Colonic mucosa (tissue), 4 donors: ENCODE measurements at places on chromosomes 3 and 15.

DNA sequence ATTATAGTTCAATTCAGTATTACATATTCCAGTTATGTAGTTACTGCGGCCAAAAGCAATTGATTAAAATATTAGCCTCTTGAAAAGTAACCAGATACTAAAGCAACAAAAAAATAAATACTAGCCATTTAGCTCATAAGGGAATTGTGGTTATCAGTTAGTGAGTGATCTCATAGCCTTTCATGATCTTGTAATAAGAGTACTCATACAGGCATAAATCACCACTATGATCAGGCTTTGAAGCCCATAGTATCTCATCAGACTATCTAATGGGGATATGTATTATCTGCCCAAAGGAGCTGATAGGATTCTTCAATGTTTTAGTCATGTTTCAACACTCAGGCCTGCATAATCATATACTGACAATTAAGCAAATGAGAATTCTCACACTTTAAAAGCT, 184.1 kb upstream of the CCDC54 start:
- DNase-seq = no peak

DNA sequence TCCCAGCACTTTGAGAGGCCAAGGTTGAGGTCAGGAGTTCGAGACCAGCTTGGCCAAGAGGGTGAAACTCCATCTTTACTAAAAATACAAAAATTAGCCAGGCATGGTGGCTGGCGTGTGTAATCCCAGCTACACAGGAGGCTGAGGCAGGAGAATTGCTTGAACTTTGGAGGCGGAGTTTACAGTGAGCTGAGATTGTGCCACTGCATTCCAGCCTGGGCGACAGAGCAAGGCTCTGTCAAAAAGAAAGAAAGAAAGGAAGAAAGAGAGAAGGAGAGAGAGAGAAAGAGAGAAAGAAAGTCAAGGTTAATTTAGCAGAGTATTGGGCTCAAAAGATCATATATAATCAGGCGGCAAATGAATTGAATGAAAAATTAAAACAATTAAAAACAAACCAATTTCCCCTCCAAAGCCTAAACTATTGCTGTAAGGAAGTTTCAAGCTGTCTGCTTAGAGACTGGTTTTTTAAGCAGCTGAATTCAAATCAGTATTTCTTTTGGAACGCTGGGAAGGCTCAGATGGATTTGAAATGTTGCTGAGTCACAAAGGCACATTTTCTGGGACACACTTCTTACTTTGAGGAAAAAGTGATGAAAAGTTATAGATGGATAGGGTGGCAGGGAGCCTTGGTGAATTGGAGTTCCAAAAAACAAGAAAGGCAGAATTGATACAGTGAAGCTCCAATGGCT, 81.3 kb upstream of the BHLHE40 start:
- no peak for DNase-seq

GRCh38 chr3:183428447-183429211, at the start of gene MCF2L2:
Gene MCF2L2, minus strand, starts transcription at chr3:183428619. Its CDS starts 642 bp downstream, at chr3:183427977.
- peak; percentile 32 for DNase-seq

DNA sequence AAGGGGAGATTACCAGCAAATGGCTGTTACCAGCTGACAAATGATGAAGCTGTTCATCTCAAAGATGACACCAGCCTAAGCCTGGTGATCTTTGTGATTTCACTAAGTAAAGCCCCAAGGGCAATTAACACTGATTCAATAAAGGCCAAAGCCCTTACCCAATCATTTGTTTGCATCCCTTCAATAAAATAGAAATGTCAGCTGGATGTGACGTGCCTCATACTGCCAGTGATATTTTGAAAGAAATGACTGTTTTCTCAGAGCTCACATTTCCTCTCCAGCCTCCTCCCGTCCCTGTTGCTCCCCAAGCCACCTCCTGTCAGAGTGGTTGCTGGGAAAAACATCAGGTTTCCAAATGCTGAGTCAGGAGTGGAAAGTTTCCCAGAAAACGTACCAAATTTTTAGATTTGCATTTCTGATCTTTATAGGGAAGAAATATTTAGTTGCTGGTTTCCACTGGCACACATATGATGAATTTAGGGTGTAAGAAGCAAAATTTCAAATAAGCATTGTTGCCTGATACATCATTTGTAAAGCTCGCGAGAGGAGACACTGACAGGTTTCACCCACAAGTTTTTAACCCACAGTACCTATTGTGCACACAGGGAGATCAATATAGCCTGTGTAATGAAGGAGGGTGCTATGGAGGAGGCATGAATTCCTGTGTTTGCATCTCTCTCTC, 21.0 kb downstream of the C2CD4A start:
- no peak for DNase-seq

GRCh38 chr15:33330931-33331330, 20.2 kb downstream of the RYR3 start:
- no peak for DNase-seq

GRCh38 chr15:48283396-48284145, 47.7 kb upstream of the DUT start:
- no peak for DNase-seq

- DNase-seq = no peak
Measured at GRCh38 chr3:68088216-68088615, 433.8 kb upstream of the SUCLG2 start.

GRCh38 chr3:120451806-120452205, 1.0 kb upstream of the FSTL1 start:
- no peak for DNase-seq

DNA sequence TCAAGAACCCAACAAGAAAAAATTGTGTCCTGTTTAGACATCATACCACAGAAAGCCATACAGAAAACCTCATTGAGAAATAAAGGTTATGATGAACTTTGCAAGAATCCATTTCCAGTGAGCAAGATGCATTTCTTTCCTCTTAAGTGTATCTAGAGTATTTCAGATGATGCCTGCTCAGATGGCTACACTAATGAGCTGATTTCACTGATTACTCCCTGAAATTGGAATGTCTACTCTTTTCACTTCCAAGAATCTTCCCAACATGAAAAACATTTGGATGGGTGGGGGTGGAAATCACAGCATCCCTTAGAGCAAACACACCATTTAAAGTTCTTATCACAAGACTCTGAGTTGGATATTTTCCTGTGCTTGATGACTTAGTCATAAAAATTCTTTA, 41.4 kb upstream of the IL12A start:
- DNase-seq = no peak

- no peak for DNase-seq
Measured at GRCh38 chr3:28308196-28308595, 40.3 kb upstream of the ZCWPW2 start.

DNA sequence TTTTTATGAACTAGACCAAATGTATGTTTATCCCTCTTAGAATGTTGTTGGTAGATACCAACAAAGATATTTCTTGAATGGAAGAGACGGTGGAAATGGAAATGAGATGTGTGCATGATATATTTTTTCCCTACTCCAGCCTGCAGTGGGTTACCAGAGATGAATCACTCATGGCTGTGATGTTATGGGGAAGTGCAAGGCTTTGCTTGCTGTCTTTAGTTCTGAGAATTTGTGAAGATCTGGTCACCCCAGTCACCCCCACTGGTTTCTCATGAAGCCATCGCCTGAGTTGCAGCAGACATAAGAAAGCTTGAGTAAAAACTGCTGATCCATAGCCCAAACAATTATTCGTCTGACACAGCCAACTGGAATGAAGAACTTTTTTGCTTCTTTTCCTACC, 78.1 kb upstream of the EOMES start:
- DNase-seq = no peak

- no peak for DNase-seq
Measured at GRCh38 chr3:153038367-153038766, 123.7 kb upstream of the RAP2B start.

DNA sequence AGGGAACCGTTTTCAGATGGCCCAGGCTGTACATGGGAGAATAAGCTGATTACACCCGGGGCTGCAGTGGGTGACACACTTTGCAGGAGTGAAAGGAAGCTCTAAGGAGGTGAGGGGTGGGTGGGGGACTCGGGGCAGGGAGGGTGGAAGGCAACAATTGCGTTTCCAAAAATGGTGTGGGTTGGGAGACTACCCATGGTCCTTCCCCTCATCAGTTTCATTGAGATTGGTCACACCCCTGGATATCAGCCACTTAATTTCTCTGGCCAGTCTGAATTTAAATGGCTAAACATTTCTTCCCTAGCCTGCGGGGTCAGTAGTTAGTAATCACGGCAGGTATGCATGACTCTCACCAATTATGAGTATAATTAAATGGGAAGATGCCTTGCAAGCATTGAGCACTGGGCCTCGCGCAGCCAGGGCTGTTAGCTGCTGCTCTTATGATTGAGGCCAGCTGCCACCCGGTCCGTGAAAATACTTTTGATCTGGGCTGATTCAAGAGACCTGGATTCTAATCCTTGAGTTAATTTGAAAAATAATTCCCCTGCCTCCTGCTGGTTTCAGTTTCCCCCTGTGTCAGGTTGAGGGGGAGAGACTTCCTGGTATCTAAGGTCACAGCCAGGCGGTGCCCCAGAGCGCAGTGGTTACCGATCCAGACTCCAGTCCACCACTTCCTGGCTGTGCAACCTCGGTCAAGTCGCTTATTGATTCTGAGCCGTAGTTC, 23.3 kb downstream of the SLC6A6 start:
- no peak for DNase-seq

- DNase-seq = no peak
Measured at GRCh38 chr3:101932326-101933068, 83.2 kb downstream of the NFKBIZ start.

GRCh38 chr3:191298846-191299245, 30.3 kb upstream of the CCDC50 start:
- no peak for DNase-seq

DNA sequence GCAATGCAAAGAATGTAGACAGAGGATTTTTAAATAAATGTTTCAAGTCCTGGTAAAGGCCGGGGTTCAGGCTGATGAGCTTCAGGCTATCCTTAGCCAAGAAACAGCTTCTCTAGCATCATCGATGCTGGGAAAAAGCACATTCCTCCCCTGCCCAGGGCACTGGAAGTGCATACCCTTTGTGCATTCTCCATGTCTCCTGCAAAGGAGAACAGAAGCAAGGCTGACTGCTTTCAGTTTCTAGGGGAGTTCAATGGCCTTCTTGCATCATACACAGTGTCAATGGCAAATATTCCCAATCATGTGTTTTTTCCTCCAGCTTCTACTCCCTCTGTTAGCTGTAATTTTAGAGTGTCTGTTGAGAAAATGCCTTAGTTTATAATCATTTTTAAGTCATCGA, 59.9 kb downstream of the GPR176 start:
- DNase-seq = no peak

GRCh38 chr3:12796171-12797123, at the start of gene CAND2:
Gene CAND2, plus strand, starts transcription at chr3:12796680. Its CDS starts 41 bp downstream, at chr3:12796721.
- peak; percentile 35 for DNase-seq

DNA sequence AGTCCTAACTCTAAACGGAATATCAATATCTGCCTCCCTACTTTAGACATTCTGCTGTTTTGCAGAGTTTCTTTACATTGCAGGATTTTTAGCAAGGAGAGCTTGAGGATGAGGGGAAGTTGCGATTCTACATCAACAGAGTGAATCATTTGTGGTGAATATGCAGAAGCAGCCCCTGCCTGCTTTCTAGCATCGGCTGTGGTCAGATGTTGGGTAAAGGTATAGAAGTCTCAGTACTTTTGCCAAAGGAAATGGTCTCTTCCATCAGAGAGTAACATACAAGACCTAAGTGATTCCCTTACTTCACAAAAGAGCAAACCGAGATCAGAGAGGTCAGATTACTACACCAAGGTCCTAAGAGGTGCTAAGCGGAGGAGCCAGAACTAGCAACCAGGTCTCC, 15.2 kb downstream of the ST3GAL6 start:
- no peak for DNase-seq

DNA sequence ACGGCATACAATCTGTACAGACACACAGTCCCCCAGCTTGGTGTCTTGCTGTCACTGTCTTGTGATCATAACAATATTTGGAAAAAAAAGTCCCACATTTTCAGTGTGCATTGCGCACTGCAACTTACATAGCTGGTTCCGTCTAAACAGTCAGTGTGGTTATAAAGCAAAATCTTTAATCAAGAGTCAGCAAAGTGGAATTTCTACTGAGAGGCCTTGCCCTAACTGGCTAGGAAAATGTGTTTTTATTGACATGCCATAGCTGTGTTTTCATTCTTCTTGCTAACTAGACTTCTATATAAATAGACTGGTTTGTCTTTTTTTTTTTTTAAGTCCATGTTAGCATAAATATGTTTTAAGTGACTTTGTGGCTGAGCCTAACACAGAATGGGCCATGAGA, 174.8 kb downstream of the POLR2M start:
- no peak for DNase-seq
